Activated T-helper 2 cell treated with anti-CD3 and anti-CD28 coated beads, Interferon-gamma antibody, Interleukin-2, Interleukin-4, amounts not matched to agents 10 μg/mL and 5 μg/mL and 100 μg/mL, durations not matched to agents 14 hours and 24 hours and 36 hours (primary cell): ENCODE measurements at places on chromosomes 16 and 17.
A peak's percentile ranks its signal among the peaks of the same experiment; 100 is the strongest.

- no peak for DNase-seq
These were observed 478.0 kb downstream of the SLC39A11 start for GRCh38 chr17:72614476-72614870.

DNA sequence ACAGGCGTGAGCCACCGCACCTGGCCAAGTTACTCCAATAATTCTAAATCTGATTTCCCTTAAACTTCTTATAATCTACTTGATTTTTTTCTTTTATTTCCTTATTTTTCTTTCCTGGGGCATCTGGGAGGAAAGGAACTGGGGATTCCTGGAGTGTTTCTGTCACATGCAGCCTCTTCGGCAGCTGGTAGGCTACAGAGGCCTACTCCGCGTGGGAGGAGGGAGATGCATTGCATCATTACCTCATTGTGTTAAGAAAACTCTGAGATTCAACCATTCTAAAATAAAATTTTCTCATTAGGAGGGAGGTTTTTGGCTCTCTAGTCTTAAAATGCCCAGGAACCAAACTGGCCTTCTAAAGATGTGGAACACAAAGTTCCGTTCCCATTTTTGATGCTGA, 64.0 kb downstream of the SOX9 start:
- DNase-seq = no peak

- no peak for DNase-seq
These were observed 123.7 kb downstream of the STX8 start for GRCh38 chr17:9451934-9452333.

GRCh38 chr17:45374501-45374900, 57.7 kb upstream of the MAP3K14 start:
- DNase-seq = no peak

- DNase-seq = no peak
These were observed 665 bp upstream of the GRIN2C start for GRCh38 chr17:74860229-74860871.

GRCh38 chr16:52529226-52529625, 17.7 kb downstream of the TOX3 start:
- no peak for DNase-seq

- DNase-seq = no peak
These were observed 64.3 kb downstream of the KLHDC4 start for GRCh38 chr16:87701505-87701921.

- no peak for DNase-seq
These were observed 4.4 kb upstream of the CBFB start for GRCh38 chr16:67024384-67025209.

- no peak for DNase-seq
These were observed 1.0 kb upstream of the RRAD start for GRCh38 chr16:66926171-66926947.

DNA sequence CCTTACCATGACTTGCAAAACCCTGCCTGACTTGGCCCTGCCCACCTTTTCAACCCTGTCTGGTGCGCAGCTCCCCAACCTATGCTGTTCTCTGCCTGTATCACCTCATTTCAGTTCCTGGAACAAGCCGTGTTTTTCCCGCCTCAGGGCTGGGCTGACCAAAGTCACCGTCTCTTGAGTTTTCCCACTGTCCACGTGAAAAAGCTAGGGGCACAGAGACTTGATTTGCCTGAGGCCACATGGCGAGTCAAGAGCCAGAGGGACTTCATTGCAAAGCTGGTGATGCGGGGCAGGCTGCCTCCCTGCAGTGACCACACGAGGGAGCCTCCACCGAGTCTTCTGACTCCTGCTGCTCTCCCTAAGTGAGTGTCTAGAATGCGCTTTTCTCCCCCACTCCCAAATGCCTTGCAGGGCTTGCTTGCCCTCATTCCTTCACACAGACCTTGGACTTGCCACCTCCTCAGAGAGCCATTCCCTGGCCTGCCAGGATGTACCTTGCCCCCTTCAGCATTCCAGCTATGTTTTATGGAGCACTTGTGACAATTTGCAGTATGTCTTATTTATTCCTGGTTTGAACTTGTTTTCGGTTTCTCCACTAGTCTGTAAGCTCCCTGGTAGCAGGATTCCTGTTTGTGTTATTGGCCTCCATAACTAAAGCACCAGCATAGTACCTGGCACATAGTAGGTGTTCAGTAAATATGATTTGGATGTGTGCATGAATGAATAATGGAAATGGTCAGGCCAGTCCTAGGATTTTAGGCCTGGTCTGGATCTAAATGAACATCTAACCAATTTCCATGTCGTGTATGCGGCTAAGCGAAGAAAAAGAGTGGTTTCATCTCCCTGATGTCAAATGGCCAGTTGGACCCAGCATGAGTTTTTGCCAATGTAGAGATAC, 252.3 kb downstream of the SNX29 start:
- no peak for DNase-seq

DNA sequence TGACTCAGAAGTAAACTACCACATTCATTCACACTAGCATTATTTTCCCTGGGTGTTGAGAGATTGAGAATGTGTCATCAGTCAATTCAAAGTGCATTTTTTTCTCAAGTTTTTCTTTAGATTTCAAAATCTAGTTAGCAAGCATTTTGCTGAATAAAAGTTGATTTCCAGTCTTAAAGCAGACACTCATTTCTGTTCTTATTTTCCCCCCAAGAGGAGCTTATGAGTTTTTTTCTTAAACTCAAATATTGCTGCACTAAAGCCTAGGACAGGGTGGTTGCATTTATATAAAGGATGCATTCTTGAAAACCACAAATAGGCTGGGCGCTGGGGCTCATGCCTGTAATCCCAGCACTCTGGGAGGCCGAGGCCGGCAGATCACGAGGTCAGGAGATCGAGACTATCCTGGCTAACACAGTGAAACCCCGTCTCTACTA, 15.3 kb downstream of the CDH3 start:
- DNase-seq = no peak

GRCh38 chr17:52986056-52986662, 827.6 kb upstream of the CA10 start:
- no peak for DNase-seq

DNA sequence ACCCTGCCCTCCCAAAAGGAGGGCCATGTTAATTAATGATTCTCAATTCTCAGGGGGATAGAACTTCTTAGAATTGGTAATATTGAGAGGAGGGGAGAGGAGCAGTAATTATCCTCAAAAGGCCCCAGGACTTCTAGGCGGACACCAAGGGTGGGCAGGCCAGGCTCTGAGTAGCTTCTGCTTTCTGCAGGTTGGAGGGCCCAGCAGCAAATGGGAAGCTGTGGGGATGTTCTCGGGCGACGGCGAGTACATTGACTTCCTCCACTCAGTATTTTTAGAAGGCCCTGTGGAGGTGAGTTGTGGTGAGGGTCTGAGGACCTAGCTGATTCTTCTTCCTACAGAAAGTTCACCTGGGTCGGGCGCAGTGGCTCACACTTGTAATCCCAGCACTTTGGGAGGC, 57.5 kb downstream of the DNAH2 start:
- no peak for DNase-seq

DNA sequence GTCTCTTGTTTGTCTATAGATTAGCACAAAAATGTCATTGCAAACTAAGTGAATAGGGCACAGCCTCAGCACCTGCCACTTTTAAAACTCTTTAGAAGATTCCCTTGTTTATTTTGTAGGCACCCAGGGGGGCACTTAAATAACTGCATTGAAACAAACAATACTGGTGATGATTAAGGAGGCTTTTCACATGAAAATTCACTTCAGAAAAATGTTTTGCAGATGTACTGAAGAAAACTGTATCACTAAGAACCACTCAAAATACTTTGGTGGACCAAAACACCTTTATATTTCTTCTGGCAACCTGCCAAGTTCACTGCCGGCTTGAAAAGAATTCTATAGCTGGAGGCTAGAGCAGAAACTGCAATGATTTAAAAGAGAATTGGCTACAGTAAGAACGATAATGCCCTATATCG, 281.5 kb downstream of the TOX3 start:
- DNase-seq = no peak

DNA sequence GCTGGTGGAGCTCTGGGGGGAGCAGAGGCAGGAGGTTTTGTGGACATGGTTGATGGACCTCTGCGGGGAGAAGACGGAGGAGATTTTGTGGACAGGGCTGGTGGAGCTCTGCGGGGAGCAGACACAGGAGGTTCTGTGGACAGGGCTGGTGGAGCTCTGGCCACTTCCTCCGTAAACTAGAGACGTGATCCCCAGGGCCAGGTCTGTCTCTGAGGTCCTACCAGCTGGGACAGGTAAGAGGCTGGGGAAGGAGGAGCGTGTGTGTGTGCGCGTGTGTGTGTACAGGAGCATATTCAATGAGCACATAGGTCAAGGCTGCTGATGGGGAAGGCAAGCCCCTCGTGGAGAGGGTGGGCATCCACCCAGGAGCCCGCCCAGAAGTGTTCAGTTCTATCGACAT, 20.6 kb downstream of the RPH3AL start:
- no peak for DNase-seq

DNA sequence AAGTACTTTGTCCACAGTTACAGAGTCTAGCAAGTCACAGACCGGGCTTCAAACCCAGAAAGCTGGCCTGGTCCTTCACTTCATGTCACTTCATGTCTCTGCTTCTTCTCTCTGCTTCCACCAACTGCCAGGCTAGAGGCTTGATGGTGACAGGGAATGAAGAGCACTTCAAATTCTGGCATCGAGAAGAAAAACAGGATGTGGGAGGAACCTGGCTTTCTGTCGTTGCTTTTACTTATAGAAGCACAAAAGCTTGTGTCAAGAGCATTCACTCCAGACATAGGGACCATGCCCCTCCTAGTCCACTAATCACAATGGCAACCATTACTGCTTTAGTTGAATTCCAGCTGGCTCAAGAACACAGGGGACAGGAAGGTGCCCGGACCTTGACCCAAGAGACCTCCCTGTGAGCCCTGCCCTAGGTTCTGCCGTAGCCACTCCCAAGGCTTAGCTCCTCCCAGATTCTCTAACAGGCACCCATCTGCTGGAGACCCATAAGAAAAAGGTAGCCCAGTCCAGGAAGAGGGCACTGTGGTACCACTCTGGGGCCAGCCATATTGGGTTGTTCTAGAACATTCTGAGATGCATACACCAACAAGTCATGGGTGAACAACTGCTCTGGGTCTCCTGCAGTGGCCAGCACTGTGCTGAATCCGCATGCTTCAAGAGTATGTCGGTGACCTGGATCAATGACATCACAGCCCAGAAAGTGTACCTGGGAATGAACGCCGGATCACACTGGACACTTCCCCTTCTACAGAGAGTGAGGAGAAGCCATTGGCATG, 181.8 kb downstream of the C16orf95 start:
- DNase-seq = no peak

- no peak for DNase-seq
These were observed 20.6 kb upstream of the LONP2 start for GRCh38 chr16:48223490-48223889.

DNA sequence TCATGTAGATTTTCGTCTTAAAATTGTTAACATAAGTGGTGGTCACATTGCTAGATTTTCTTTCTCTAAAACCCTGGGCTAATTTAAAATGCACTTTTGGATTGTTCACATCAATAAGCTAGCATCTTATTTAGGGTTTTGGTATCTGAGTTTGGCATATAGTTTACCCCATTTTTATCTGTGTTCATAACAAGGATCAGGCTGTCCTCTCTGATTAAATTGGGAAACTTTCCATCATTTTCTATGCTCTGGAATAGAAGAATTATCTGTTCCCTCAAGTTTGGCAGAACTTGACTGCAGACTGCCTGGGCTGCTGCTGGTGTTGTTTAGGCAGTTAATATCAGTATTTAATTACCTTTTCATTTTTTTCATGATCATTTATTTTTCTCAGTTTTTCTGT, 1.8 kb downstream of the SPECC1 start:
- DNase-seq = no peak

- DNase-seq = peak; percentile 100
These were observed 6.1 kb upstream of the TLCD2 start for GRCh38 chr17:1716076-1716911.

DNA sequence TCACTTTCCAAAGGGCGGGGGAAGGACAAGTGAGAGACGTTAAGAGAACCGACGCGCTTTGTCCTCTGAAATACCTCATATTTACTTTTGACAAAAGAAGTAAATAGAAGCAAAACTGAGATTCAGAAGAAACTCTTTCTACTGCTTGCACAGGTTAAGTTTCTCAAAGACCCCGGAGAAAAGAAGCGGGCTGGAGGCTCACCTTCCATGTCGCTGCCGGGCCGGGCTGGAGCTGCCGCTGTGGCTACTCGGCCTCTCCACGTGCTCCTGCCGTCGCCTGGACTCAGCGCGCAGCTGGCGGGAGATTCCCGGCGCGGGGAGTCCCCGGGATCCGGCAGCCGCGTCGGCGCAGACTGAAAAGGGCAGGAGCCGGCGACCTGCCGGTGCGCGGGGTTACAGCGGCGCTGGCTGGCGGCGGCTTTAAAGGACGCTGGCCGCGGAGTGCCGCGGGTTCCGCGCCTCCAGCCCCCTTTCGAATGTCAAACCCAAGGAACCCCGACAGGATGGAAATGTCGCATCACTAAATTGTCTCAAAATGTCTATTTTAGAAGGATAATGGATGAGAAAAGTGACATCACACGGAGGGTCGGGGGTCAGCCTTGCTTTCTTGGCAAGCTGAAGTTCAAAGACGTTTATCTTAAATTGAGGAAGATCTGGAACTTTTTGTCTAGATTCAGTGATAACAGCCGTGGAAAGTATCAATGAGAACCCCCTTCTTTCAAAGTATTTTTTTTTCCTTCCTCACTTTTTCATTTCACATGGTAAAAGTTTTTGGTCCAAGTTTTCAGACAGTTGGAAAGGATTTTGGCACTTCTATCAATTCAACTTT, at the start of gene IKZF3:
Gene IKZF3, minus strand, starts transcription at position 395 of the 829 bp plus-strand sequence. Its CDS starts 186 bp downstream, at position 209.
- DNase-seq = peak; percentile 70

- DNase-seq = no peak
These were observed 14.2 kb downstream of the ERI2 start for GRCh38 chr16:20791923-20792612.

GRCh38 chr16:73717266-73717974, 579.2 kb upstream of the PSMD7 start:
- no peak for DNase-seq

- no peak for DNase-seq
These were observed 409.1 kb downstream of the NPIPA7 start for GRCh38 chr16:16788004-16788403.
